ENCODE measurements at places on chromosomes 2 and 18. TPM values are rescaled to one million over a fixed set of nuclear protein-coding genes. Genes with fewer than 3 reads are reported as not detected.
A peak's percentile ranks its signal among the peaks of the same experiment; 100 is the strongest.

NR4A2 gene
- total RNA-seq: 5.6 TPM

GRCh38 chr2:161111531-161111930 lies 48.7 kb upstream of the TANK start:
- H3K27ac ChIP-seq: no peak overlapping the region
- no peaks in the 10 kb centered on the region for H3K36me3 ChIP-seq
- H3K27me3 ChIP-seq: peaks cover 2% of the 10 kb centered on the region
- no peak overlapping the region for H3K4me3 ChIP-seq

ACADL gene
- total RNA-seq: not detected

DNA sequence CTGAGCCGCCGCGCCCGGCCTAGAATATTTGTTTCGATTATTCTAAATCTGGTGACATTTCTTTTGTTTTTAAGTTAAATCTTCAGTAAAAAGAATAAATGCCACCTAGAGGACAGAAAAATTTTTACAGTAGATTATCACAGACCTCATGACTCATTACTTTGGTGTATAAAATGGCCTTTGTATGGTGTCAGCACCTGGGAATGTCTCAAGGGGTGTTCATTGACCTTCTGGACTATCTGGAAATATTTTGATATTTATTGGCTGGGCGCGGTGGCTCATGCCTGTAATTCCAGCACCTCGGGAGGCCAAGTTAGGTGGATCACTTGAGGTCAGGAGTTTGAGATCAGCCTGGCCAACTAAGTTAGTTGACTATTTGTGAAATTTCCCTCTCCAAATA lies 30.3 kb upstream of the SLC30A6 start:
- H3K27me3 ChIP-seq: no peaks in the 10 kb centered on the region
- peak; percentile 41 for DNase-seq
- H3K4me1 ChIP-seq: no peaks in the 10 kb centered on the region
- H3K4me3 ChIP-seq: no peak overlapping the region

- no peak overlapping the region for H3K27ac ChIP-seq
- H3K4me3 ChIP-seq: no peak overlapping the region
- H3K27me3 ChIP-seq: no peaks in the 10 kb centered on the region
- H3K36me3 ChIP-seq: no peaks in the 10 kb centered on the region
Measured at GRCh38 chr2:71458413-71459083, 5.2 kb downstream of the DYSF start.

PARD3B gene
- 3.0 TPM for total RNA-seq

PPP1R7 gene
- 40.5 TPM for total RNA-seq

DNA sequence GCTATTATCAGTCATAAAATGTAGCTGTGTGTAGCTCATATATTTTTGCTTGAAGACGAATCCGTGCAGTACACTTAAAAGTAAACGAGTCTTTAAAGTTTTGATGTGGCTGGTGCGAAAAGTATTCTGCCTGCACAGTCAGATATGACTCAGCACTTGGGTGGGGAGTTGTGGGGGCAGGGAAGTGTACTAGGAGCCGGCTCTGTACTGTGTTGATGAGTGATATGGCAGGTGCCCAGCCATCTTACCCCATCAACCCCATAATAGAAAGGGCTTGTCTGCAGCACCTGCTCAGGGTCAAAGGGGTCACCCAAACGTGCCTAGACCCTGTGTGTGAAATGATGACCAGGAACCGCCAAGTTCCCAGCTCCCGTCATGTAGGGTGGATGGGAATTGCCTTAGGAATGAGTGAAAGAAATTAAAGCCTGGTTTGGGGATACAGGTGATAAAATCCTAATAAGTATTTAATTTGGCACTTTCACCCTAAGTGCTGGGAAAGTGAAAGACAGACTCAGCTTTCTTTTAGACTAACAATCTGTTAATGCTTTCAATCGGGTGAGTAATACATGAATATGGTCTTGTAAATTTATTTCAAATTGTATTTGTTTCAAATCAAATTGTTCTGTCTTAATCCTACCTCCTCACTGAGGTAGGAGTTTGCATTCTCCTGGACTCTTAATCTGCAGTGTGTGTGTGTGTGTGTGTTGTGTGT lies 48.0 kb downstream of the BCL2L11 start:
- H3K4me3 ChIP-seq: no peak overlapping the region
- peak overlapping the region; percentile 7 for H3K27ac ChIP-seq
- H3K36me3 ChIP-seq: peaks cover 25% of the 10 kb centered on the region
- DNase-seq: peak; percentile 87

- no peak overlapping the region for H3K27ac ChIP-seq
- no peaks in the 10 kb centered on the region for H3K4me1 ChIP-seq
- no peak for DNase-seq
- H3K4me3 ChIP-seq: no peak overlapping the region
- H3K27me3 ChIP-seq: no peaks in the 10 kb centered on the region
Measured at GRCh38 chr18:55506074-55506473, 81.9 kb downstream of the TCF4 start.

DNA sequence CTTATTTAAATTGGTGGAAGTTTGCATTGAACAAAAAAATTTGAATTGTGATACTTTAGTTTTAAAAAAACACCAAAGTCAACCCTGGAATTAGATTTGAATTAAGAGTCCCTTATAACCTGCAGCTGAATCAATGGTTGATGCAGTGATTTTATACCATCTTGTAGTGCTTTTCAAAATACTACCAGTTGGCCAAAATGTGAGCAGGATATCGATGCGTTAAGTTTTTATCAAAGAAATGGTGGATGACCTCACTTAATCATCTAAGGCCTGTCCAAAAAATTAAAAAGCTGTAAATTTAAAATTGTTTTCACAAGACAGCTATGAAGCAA lies 48.2 kb downstream of the OSBPL6 start:
- H3K4me3 ChIP-seq: no peak overlapping the region
- peaks cover 15% of the 10 kb centered on the region for H3K4me1 ChIP-seq
- H3K27ac ChIP-seq: no peak overlapping the region
- H3K36me3 ChIP-seq: no peaks in the 10 kb centered on the region
- no peaks in the 10 kb centered on the region for H3K27me3 ChIP-seq
- no peak for DNase-seq

GRCh38 chr2:84891355-84892010 lies 10.6 kb upstream of the TRABD2A start:
- no peaks in the 10 kb centered on the region for H3K27me3 ChIP-seq
- peaks cover 18% of the 10 kb centered on the region for H3K4me1 ChIP-seq
- peak overlapping the region; percentile 29 for H3K27ac ChIP-seq
- no peak for DNase-seq

DNA sequence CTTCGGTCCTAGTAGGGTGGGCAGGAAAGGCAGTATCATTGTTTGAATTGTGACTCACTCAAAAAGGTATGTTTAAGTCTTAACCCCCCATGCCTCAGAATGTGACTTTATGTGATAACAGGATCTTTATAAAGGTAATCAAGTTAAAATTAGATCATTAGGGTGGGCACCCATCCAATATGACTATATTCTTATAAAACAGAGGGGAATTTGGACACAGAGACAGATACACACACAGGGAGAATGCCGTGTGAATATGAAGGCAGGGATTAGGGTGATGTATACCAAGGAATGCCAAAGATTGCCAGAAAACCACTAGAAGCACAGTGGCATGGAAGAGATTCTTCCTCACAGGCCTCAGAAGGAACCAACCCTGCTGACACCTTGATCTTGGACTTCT lies 281.8 kb downstream of the CLIP4 start:
- no peaks in the 10 kb centered on the region for H3K36me3 ChIP-seq
- H3K27ac ChIP-seq: no peak overlapping the region
- no peaks in the 10 kb centered on the region for H3K27me3 ChIP-seq
- no peak overlapping the region for H3K4me3 ChIP-seq

DNA sequence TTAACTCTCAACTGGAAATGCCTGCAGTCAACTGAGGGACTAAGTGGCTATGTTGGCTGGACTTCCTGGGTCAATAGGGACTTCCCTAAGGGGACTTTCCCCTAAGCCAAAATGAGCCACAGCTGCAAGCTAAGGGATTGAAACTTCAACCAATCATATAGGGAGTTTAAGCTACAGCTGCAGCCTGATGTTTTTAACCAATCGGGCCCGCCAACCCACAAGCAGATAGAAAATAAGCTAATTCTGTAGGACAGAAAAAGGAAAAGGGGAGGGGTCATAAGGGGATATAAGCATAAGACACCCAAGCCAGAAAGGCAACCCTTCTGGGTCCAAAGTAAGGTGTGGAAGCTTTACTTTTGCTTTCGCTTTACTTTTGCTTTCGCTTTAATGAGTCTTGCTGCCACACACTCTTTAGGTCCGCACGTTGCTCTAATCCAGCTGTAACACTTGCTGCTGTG lies 927.5 kb downstream of the ERBB4 start:
- H3K4me1 ChIP-seq: no peaks in the 10 kb centered on the region
- no peak overlapping the region for H3K4me3 ChIP-seq
- H3K27me3 ChIP-seq: no peaks in the 10 kb centered on the region
- H3K27ac ChIP-seq: no peak overlapping the region
- H3K36me3 ChIP-seq: no peaks in the 10 kb centered on the region
- no peak for DNase-seq

DNA sequence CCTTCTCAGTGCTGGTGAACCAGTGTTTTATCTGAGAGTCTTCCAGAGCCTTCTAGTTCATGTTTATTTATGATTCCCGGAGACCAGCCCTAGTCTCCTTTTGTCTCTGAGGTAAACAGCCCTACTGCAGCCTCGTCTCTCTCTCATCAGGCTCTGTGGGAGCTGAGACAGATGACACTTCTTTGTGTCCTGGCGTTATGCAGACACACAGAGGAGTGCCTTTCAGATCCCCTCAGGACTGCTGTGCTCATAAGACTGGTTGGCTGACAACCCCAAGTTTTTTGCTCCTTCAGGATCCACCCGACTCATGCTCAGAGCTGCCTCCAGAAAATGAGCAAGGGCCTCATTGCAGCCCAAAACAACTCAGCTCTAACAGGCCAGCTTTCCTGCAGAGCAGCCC lies 523.8 kb upstream of the SPHKAP start:
- H3K4me1 ChIP-seq: no peaks in the 10 kb centered on the region
- DNase-seq: no peak
- H3K36me3 ChIP-seq: no peaks in the 10 kb centered on the region

- no peak overlapping the region for H3K27ac ChIP-seq
- no peak for DNase-seq
- no peaks in the 10 kb centered on the region for H3K4me1 ChIP-seq
- H3K4me3 ChIP-seq: no peak overlapping the region
- H3K36me3 ChIP-seq: no peaks in the 10 kb centered on the region
Measured at GRCh38 chr18:37720663-37721062, 155.1 kb upstream of the CELF4 start.

VIT gene
- total RNA-seq: not detected

DNA sequence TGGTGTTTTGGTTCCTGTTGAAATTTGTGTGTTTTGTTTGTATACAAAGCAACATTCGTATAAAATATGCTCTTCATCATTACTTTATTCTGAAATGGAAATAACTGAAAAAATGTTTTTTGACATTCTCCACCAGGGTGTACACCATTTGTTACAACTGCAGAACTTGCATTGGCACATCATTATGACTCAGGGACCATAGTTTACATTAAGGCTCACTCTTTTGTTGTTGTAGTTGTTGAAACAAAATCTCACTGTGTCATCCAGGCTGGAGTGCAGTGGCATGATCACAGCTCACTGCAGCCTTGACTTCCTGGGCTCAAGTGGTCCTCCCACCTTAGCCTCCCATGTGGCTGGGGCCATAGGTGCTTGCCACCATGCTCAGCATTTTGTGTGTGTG lies 676.6 kb downstream of the TDRD15 start:
- no peak overlapping the region for H3K27ac ChIP-seq
- H3K36me3 ChIP-seq: no peaks in the 10 kb centered on the region
- H3K4me3 ChIP-seq: no peak overlapping the region
- H3K4me1 ChIP-seq: no peaks in the 10 kb centered on the region
- DNase-seq: no peak

Data from K562 (cell line).